ENCODE measurements at places on chromosomes 3 and 15.

DNA sequence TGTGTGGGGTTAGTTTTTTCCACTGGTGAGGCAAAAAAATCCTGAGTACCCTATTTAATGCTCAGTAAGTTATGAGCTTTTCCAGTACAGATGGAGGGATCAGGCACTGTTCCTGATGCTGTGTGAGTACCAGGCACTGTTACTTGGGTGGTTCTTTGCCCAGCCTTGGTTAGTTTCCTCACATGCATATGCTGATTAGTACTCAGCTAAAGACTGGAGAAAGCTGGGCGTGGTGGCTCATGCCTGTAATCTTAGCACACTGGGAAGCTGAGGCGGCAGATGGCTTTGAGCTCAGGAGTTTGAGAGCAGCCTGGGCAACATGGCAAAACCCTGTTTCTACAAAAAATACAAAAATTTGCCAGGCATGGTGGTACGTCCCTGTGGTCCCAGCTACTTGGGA lies 210.3 kb upstream of the SGO1 start:
- DNase-seq: no peak

DNA sequence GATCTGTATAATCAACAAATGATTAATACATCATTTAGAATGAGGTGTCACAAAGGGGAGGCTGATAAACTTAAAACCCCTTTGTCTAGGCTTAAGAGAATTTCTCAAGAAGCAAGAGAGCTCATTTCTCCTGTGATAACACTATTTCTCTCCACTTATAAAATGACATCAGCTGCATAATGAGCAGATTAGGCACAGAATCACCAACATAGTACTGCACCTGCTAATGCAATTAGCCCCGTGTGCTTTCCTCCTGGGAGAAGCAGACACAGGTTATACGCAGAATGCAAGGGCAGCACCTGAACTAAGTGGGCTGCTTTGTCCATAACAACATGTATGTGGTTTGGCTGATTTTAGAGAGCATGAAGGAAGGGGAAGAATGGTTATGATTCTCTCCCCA lies 515.3 kb upstream of the CFAP20DC start:
- DNase-seq: no peak

GRCh38 chr15:41861736-41862356 lies 23.2 kb downstream of the PLA2G4B start:
- DNase-seq: no peak

GRCh38 chr3:11391174-11391879 lies 119.1 kb downstream of the ATG7 start:
- DNase-seq: no peak

DNA sequence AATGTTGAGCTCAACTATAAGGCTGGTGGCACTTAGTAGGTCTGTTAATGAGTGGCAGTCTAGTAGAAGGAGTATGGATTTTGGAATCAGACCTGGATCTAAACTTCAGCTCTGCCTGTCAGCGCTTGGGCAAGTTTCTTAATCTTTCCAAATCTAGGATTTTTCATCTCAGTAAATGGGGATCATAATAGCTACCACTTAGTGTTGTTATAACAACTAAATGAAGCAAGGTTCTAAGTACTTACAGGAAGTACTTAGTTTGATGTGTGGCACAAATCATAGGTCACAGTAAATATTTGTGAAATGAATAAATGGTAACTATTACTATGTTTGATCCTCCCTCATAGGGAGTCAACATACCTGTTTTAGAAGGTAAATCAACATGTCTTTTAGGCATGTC lies 31.4 kb downstream of the SLC49A4 start:
- DNase-seq: no peak

- no peak for DNase-seq
Measured at GRCh38 chr3:148930752-148931151, 60.6 kb upstream of the GYG1 start.

GRCh38 chr15:81000144-81000623 lies 539 bp upstream of the TLNRD1 start:
- DNase-seq: peak; percentile 78

DNA sequence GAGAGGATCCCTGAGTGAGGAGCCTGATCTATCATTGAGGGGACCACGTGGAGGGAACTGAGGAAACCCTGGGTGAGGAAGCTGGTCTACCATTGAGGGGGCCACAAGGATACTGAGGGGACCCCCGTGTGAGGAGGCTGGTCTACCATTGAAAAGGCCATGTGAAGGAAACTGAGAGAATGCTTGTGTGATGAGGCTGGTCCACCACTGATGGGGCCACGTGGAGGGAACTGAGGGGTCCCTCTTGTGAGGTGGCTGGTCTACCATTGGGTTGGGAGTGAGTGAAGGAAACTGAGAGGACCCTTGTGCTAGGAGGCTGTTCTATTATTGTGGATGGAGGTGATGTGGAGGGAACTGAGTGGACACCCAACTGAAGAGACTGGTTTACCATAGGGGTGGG lies 161.3 kb downstream of the FBLN2 start:
- DNase-seq: no peak

- no peak for DNase-seq
Measured at GRCh38 chr3:116140100-116140689, 305.1 kb downstream of the LSAMP start.

DNA sequence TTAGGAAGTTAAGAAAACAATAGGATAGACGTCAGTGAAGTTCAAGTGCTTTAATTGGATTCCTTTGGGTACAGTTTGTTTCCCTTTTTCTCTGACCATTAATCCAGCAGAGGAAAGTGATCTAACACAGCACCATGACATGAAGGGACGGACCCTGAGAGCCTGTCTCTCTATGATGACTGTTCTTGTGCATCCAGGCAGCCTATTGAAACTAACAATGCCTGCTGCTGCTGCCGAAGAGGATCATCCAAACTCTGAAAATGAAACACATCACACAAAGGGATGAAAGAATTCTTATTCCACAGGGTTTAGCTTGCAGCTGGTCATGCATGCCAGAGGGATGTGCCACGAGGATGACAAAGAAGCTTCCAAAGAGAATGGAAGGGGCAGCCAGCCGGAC lies 75.5 kb downstream of the ZBTB20 start:
- DNase-seq: peak; percentile 68

GRCh38 chr3:58492494-58492905 lies 604 bp downstream of the KCTD6 start:
- DNase-seq: peak; percentile 4

DNA sequence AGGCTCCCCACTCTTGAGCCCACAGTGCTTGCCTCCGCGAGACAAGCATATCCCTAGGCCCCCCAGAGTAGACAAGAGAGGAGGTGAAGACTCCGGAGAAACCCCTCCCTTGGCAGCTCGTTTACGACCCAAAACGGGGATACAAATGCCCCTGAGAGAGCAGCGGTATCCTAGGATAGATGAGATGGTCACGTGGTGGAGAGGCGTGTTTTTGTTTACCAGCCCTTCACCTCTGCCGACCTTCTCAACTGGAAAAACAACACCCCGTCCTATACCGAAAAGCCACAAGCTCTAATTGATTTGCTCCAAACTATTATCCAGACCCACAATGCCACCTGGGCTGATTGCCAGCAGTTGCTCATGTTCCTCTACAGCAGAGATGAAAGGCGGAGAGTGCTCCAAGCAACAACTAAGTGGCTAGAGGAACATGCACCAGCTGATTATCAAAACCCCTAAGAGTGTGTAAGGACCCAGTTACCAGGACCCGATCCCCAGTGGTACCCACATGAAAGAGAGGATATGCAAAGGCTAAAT lies 99.5 kb upstream of the OSBPL11 start:
- DNase-seq: no peak

DNA sequence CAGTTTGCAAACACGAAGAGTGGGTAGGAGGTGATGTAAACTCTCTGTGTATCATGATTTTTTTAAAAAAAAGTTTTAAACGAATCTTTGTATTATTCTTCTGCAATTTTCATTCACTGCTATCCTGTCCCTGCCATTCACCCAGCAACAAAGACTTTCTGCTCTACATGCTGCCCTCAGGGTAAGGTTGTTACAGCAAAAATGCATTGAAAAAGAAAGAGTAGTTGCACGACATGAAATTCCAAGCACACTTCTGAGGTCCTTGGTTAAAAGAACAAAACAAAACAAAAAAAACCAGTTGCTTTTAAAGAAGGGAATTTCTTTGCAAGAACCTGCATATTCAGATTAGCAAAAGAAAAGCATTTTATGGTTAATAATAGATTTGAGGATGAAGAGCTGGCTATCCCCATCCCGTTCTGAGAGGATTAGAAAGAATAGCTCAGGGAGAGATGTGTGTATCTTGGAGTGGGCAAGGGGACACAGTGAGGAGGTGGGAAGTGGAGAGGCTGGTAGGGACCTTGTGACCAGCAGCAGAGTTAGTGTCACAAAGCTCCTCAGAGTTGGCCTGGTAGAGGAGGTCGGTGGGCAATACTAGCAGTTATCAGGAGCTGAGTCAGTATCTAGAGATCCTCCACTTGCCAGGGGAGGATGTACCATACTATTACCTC lies 290.8 kb downstream of the NEK10 start:
- no peak for DNase-seq

DNA sequence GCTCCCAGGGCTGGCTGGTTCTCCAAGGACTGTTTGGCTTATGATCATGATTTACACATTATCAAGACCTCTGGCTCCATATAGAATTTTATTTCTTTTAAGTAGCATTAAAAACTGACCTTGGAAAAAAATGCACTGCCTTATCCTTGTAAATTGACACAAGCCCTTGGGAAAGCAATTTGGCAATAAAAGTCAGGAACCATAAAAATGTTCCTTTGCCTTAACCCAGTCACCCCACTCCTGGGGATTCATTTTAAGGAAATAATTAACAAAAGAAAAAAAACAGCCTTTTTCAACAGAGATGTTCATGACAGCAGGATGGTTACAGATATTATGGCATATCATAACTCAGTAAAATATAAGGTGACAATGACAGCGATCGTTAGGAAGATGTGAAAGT lies 51.6 kb upstream of the NR2E3 start:
- no peak for DNase-seq

DNA sequence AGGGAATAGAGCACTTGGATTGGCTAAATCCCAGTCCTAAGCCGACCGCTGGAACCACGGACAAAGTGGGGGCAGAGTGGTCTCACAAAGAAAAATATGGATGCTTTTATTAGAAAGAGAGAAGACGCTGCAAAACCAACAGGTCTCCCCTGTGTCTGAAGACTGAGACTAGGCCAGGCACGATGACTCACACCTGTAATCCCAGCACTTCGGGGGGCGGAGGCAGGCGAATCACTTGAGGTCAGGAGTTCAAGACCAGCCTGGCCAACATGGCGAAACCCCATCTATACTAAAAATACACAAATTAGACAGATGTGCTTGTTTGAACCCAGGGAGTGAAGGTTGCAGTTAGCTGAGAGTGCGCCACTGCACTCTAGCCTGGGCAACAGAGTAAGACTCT lies 61.8 kb downstream of the ZDHHC19 start:
- no peak for DNase-seq

DNA sequence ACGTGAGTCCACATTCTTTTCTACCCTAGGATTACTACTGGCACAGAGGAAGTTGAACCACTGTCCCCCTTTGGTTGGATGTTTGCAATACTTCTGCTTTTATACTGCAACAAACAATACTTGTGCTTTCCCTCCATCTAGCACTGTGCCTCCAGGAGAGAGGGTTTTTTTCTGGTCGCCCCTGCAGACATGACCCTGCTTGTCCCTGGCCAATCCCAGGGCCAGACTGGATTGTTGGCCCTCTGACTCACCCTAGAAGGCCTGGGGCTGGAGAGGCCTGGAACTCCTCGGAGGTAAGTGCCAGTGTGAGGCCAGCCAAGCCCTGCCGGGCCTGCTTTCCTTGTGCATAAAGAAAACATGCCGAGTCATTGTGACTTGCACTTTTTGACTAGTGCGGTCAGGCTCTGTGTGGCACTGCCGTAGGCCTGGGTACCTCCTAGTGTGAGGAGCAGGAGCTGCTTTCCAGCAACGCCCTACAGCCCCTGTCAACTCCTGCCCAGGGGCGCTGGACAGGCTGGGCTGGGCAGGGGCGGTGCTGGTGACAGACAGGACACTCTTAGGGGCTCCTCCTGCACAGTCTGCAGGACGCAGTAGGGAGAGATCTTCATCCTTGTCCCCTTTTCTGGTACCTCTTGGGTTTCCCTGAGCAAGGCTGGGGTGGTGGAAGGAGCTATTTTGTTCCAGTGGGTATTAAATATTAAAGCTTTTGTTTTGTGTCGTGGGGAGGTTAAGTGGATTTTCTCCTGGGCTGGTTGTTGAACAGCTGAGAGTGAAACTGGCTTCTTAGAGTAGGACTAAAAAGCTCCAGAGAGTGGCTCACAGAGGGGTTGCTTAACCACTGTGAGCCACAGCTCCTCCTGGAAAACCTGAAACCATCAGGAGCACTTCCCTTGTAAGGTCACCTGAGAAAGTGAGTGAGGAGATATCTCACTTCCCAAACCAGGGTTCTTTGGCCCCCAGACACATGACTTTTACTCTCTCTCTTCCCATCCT lies 14.4 kb upstream of the TKT start:
- peak; percentile 98 for DNase-seq

DNA sequence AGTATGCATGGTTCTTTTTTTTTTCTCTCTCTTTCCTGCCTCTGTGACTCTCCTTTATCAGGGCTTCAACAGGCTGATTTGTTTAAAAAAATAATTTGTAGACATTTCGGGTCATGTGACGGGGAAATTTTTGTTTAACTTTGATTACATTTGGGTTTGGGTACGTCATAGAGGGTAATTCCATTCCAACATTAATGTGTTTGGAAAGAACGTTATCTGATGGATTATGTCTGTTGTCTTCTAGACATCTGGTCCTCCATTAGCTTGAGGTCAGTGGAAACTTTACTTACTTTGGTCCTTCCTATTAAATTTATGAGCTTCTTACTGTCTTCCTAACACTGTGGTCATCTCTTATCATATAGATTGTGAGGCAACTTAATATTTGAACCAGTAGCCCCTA lies 80.9 kb downstream of the STT3B start:
- DNase-seq: no peak

GRCh38 chr3:150030841-150031240 lies 60.1 kb upstream of the PFN2 start:
- no peak for DNase-seq

- DNase-seq: no peak
Measured at GRCh38 chr3:194749631-194750490, 64.2 kb downstream of the FAM43A start.

GRCh38 chr3:25107918-25108617 lies 320.0 kb upstream of the RARB start:
- no peak for DNase-seq

DNA sequence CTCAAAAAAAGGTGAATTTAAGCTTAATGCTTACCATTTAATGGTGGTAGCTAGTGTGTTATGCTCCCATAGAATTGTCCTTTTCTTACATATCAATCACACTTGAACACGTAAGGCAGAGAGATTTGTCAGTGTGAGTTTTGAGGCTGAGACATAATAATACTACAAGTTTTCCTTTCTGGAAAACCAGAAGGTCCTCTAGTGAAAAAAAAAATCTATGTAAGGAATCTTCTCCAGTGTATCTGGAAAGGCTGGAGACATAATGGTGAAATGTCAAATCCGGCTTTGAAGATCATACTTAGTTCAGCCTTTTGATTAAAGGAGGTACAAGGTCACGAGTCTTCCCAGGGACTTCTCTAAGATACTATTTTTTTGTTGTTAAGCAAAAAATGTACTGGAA lies 3.4 kb downstream of the TSC22D2 start:
- peak; percentile 33 for DNase-seq
